Testis (tissue), 5 donors: ENCODE measurements at places on chromosomes 5 and 9.

GRCh38 chr5:139543423-139543991 is 17.6 kb upstream of the UBE2D2 start:
- peak; percentile 44 for DNase-seq

- DNase-seq: no peak
Measured at GRCh38 chr5:157311595-157311994, 45.7 kb downstream of the CYFIP2 start.

GRCh38 chr5:122547669-122548068 is 227.2 kb upstream of the SNX2 start:
- DNase-seq: no peak

- no peak for DNase-seq
Measured at GRCh38 chr5:139745132-139745799, 50.3 kb upstream of the PSD2 start.

DNA sequence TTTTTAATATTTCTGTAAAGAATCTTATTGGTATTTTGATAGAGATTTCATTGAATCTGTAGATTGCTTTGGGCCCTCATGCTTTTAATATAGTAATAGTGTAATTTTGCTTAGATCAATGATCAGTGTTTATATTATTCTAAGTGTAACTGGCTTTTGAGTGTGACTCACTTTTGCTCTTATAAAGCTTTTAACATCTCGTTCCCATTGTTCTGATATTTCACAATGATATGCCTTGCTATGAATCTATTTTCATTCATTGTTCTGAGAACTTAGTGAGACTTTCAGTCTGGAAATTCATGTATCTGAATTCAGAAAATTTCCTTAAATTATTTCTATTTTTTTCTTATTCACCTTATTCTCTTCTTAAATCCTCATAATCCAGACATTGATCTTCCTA is 13.5 kb upstream of the MAMDC2 start:
- no peak for DNase-seq

- no peak for DNase-seq
Measured at GRCh38 chr9:118836891-118837290, 532.3 kb downstream of the BRINP1 start.
